ENCODE measurements at places on chromosomes 5 and 9. TPM values are rescaled to one million over a fixed set of nuclear protein-coding genes. Genes with fewer than 3 reads are reported as not detected.

DNA sequence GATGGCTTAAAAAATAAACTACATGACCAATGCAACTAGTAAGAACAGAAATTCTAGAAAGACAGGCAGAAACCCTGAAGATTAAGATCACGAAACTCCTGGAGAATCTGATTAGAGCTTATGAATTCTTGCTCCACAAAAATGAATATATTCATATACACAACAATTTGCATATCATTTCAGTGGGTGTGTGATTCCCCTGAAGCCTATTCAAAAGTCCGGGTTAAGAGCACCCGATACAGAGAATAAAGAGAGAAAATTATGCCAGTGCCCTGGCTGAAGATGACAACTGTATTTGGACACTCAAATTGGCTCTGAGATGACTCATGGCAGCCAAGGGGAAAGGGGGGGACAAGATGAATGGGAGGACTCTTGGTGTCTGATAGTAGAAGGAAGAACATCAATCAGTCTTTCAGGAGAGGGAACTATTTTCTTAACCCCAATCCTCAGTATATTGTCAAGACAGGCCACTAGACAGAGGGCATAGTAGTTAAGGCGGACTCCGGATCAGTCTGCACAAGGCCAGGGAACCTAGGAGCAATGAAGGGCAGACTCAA, 6.0 kb downstream of the TMOD1 start:
- no peak overlapping the region for H3K4me3 ChIP-seq
- H3K27ac ChIP-seq, result no peak overlapping the region
- DNase-seq, result no peak
- H3K36me3 ChIP-seq, result no peaks in the 10 kb centered on the region

DNA sequence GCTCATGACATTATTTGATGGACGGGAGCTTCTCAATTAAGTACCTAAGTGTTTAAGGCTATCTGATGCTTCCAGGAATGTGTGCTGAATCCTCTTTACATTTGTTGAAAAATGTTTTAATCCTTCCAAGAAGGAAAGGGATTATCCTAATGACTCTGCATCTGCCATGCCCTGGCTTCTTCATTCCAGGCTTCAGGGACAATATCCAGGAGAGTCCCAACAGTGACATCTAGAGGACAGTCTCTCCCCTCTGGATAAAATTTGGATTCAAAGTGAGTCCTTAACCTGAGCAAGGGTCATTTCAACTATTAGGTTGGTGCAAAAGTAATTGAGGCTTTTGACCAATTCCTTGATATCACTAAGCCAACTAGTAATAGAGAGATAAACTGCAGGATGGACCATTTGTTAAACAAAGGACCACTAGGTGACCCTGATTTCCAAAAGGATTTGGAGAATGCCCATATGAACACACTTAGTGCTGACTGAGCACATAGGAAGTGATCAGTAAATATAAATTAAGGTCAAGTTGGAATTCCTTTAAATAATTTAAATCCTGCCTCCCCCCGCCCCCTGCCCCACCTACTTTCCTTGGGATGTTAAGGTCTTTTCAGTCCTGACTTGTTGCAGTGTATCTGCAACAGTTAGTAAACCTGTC, 19.1 kb downstream of the TNFSF8 start:
- H3K36me3 ChIP-seq, result no peaks in the 10 kb centered on the region
- H3K4me1 ChIP-seq, result no peaks in the 10 kb centered on the region
- no peak overlapping the region for H3K4me3 ChIP-seq

DNA sequence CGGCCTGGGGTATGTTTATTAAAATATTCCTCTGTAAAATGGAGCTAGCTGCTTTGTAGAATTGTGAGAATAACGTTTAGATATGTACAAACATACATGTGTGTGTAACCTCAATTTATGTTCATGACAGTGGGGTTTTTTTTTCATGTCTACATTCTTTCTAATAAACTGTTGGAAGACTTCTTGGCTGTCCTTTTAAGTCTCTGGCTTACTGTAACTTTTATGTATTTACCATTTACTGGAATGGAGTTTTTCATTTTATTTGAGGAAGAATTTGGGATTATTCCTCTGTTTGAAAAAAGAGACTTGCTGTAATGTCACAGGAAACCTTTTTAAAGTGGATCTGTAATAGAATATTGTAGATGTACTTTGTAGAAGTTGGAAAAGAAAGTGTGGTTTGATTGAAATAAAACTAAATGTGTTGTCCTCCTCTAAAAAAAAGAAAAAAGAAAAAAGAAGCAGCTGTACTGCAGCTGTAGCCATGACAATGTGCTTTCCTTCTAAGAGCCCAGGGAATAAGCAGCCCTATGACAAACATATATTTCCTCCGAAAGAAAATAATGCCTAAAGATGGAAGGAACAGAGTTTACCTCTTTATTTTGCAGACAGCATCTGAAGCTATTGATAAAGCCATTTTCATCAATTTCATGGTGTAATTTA, 71.2 kb upstream of the FREM1 start:
- no peak for DNase-seq
- no peak overlapping the region for H3K27ac ChIP-seq
- no peaks in the 10 kb centered on the region for H3K36me3 ChIP-seq
- no peaks in the 10 kb centered on the region for H3K4me1 ChIP-seq
- H3K4me3 ChIP-seq, result no peak overlapping the region
- H3K27me3 ChIP-seq, result no peaks in the 10 kb centered on the region

DNA sequence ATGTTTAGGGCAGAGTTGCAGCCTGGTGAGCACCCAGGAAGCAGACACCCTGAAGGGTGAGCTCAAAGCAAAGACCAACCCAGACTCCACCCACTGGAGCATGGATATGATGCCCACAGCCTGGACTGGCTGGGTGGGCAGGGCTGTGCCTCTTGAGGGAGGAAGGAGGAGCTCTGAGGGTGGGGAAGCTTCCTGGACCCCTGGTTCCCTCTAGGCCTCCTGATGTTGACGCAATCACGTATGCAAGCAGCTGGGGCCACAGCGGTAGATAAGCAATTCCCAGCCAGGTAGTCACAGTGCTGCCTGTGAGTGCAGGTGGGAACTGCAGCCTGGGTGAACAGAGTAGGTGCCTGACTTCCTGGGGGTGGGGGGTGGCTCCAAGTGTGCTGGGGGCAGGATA, 271.5 kb downstream of the CDK5RAP2 start:
- no peak overlapping the region for H3K27ac ChIP-seq
- no peaks in the 10 kb centered on the region for H3K27me3 ChIP-seq
- peaks cover 5% of the 10 kb centered on the region for H3K4me1 ChIP-seq
- DNase-seq, result peak; percentile 62

SPATA31A3 gene
- 0.35 TPM for total RNA-seq

DNA sequence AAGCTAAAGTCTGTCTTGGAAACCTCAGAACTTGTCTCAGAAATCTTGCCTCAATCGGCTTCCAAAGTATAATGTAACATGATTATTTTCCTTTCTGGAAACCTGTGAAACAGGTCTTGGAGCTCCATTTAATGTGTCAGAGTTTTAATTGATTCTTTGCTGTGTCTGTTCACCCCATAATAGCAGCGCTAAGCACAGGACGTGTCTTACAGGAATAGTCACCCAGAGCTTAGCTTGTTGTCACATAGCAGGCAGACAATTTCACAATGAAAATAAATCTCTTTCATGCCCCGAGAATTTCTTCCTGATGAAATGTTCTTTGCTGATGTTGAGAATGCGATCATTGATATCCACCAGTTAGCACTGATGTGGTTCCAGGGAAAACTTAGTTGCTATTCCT, 40.2 kb upstream of the PTPN3 start:
- H3K36me3 ChIP-seq, result no peaks in the 10 kb centered on the region
- H3K27ac ChIP-seq, result no peak overlapping the region
- no peaks in the 10 kb centered on the region for H3K27me3 ChIP-seq

IL3 gene
- total RNA-seq, result not detected

LCN9 gene
- total RNA-seq, result 0.72 TPM

GRCh38 chr5:176693477-176693851, 46.2 kb downstream of the TSPAN17 start:
- no peak for DNase-seq
- H3K4me1 ChIP-seq, result peaks cover 10% of the 10 kb centered on the region
- H3K36me3 ChIP-seq, result no peaks in the 10 kb centered on the region

DNA sequence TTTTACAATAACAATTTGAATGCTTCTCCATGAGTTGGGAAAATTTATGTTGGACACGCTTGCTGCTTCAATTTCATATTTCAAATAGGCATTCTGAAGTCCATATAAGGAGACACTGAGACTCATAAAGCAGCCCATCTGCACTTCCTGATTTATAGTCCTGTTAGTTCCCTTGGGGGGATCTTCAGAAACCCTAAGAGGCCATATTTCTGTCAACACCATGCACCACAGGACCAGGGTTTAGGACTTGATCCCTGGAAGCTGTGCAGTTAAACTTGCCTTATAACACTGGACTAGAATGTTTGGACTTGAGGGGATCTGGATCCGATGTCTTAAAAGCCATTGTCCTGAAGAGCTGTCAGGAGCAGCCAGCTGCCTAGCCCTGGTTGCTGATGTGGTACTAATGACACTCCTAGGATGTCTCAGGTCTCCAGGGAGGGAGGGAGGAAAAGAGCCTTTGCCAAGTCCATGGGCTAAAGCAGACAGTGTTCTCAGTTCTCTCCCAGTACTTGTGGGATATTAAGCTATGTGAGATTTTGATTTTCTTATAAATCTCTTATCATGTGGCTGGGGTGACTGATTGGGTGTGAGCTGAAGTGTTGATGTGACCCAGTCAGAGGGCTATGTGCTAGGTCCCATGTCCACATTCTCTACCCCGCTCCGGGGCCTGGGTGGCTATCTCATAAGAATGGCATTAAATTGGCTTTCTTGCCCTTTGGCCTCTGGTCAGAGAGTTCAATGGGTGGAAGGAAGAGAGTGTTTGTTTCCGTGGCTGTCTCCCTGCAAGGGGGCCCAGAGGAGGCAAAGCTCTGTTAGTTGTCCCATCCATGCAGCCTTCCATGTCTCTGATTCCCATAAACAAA, 399.8 kb downstream of the OSTF1 start:
- H3K4me1 ChIP-seq, result no peaks in the 10 kb centered on the region
- no peaks in the 10 kb centered on the region for H3K27me3 ChIP-seq
- H3K4me3 ChIP-seq, result no peak overlapping the region
- no peak for DNase-seq

GRCh38 chr5:141597814-141598213, 21.0 kb downstream of the DIAPH1 start:
- no peak overlapping the region for H3K4me3 ChIP-seq
- DNase-seq, result no peak
- no peak overlapping the region for H3K27ac ChIP-seq
- H3K36me3 ChIP-seq, result 0 out of 3 replicates have a peak, but pooled peaks cover 2% of the 10 kb centered on the region
- no peaks in the 10 kb centered on the region for H3K27me3 ChIP-seq
- H3K4me1 ChIP-seq, result no peaks in the 10 kb centered on the region

GRCh38 chr9:112012026-112012902, 115.7 kb downstream of the UGCG start:
- H3K27me3 ChIP-seq, result no peaks in the 10 kb centered on the region
- no peak for DNase-seq
- H3K27ac ChIP-seq, result no peak overlapping the region
- no peaks in the 10 kb centered on the region for H3K36me3 ChIP-seq
- H3K4me3 ChIP-seq, result no peak overlapping the region

SLC6A19 gene
- total RNA-seq, result not detected

DNA sequence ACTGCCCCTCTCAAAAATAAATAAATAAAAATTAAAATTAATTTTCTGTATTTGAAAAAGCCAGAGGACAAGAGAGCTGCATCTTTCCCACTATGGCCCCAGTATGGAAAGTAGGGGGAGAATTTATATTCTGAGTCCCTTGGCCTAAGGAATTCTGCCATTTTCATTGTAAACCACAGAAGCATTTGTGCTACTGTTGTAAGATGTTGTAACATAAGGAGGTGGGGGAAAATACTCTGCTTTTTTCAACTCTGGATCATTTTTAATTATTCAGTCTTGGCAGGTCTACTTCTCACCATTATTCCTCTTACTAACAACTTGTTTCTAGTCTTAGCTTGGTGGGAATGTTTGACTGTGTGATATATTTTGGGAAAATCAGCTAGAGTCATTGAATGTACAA, 52.3 kb upstream of the APC start:
- H3K4me1 ChIP-seq, result no peaks in the 10 kb centered on the region
- H3K27me3 ChIP-seq, result no peaks in the 10 kb centered on the region
- no peak for DNase-seq
- H3K27ac ChIP-seq, result no peak overlapping the region
- no peak overlapping the region for H3K4me3 ChIP-seq

DNA sequence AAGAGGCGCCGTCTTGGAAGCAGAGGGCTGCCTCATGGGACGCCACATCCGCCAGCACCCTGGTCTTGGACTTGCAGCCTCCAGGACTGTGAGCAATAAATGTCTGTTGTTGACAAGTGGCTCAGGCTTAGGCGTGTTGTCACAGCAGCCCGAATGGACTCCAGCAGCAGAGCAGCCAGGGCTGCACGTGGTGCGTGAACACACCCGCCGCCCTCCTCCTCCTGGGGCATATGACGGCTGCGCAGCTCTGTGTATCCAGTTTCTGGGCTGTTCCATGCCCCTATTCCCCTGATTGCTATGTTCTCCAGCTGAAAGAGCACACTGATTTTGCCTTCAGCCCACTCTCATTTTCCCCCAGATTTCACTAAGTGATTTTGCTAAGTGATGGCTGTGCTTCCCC, 36.0 kb upstream of the CLPTM1L start:
- no peak for DNase-seq
- H3K4me3 ChIP-seq, result no peak overlapping the region
- peaks cover 3% of the 10 kb centered on the region for H3K27me3 ChIP-seq
- H3K36me3 ChIP-seq, result no peaks in the 10 kb centered on the region
- no peaks in the 10 kb centered on the region for H3K4me1 ChIP-seq

C7 gene
- total RNA-seq, result 0.52 TPM

DNA sequence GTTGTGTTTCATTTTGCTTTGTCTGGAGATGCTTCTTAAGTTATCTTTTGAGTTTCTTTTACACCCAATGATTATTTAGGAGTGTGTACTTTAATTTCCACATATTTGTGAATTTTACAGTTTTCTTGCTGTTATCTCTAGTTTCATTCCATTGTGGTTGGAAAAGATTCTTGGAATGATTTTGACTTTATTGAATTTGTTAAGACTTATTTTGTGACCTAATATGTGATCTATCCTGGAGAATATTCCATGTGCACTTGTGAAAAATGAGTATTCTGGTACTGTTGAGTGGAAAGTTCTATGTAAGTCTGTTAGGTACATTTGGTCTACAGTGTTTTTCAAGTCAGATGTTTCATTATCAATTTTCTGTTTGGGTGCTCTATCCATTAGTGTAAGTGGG, 24.4 kb upstream of the GRAMD2B start:
- peaks cover 22% of the 10 kb centered on the region for H3K36me3 ChIP-seq
- H3K27me3 ChIP-seq, result no peaks in the 10 kb centered on the region
- no peak overlapping the region for H3K4me3 ChIP-seq
- no peak for DNase-seq

- no peaks in the 10 kb centered on the region for H3K4me1 ChIP-seq
- H3K27me3 ChIP-seq, result no peaks in the 10 kb centered on the region
- no peak overlapping the region for H3K27ac ChIP-seq
- no peak for DNase-seq
Observed at GRCh38 chr5:118984602-118985001, 3.7 kb downstream of the DTWD2 start.

Data from H9 (cell line).